Left ventricle myocardium inferior (tissue), 1 donor: ENCODE measurements at places on chromosomes 12 and 14.
A peak's percentile ranks its signal among the peaks of the same experiment; 100 is the strongest.

GRCh38 chr12:102702447-102703114, 214.5 kb downstream of the PAH start:
- DNase-seq: no peak
- H3K4me3 ChIP-seq: no peak overlapping the region
- H3K27ac ChIP-seq: no peak overlapping the region
- no peaks in the 10 kb centered on the region for H3K36me3 ChIP-seq
- H3K27me3 ChIP-seq: no peaks in the 10 kb centered on the region

- no peak overlapping the region for H3K4me3 ChIP-seq
- H3K27ac ChIP-seq: no peak overlapping the region
- no peaks in the 10 kb centered on the region for H3K4me1 ChIP-seq
- DNase-seq: no peak
- no peaks in the 10 kb centered on the region for H3K27me3 ChIP-seq
These were observed 89.4 kb downstream of the UNC79 start for GRCh38 chr14:93520053-93520607.

DNA sequence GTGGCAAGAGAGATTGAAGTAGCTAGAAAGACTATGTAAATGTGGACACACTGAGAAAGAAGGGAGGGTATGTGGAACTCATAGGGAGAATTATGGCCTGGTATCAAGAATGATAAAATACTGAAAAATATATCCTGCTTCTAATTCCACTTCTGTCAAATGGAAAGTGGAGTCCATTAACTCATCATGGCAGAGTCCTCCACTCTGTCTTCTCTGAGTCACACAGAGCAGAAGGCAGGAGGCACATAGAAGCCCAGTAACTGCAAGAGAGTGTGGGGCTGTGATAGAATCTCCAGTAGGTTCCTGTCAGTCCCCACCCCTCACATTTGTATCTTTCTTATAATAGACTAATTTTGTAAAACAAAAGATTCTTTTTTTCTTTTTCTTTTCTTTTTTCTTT, 223.7 kb downstream of the AKAP6 start:
- H3K36me3 ChIP-seq: peaks cover 2% of the 10 kb centered on the region
- H3K27me3 ChIP-seq: no peaks in the 10 kb centered on the region
- DNase-seq: no peak
- H3K4me1 ChIP-seq: peaks cover 57% of the 10 kb centered on the region

DNA sequence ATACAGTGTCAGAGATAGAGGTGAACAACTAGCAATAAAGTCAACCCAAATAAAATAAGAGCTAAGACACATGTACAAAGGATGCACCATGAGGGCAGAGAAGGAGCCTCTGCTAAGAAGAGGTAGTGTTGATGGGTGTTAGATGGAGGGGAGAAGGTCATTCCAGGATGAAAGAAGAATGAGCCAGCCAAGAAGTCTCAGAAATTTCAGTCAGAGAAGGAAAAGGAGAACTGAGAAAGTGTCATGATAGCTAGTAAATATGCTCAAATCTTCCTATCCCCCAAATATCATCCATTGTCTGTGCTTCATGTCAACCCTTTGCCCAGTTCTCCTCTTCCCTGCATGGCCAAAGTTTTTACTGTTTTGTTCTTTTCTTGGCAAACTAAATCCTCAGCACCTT, 225.2 kb upstream of the BTG1 start:
- no peak overlapping the region for H3K27ac ChIP-seq
- no peak for DNase-seq
- no peaks in the 10 kb centered on the region for H3K4me1 ChIP-seq
- no peaks in the 10 kb centered on the region for H3K27me3 ChIP-seq
- no peaks in the 10 kb centered on the region for H3K36me3 ChIP-seq
- no peak overlapping the region for H3K4me3 ChIP-seq

- DNase-seq: no peak
- H3K4me3 ChIP-seq: no peak overlapping the region
- no peaks in the 10 kb centered on the region for H3K27me3 ChIP-seq
- no peaks in the 10 kb centered on the region for H3K4me1 ChIP-seq
- H3K27ac ChIP-seq: no peak overlapping the region
These were observed 518.3 kb downstream of the NRXN3 start for GRCh38 chr14:78688503-78688902.

DNA sequence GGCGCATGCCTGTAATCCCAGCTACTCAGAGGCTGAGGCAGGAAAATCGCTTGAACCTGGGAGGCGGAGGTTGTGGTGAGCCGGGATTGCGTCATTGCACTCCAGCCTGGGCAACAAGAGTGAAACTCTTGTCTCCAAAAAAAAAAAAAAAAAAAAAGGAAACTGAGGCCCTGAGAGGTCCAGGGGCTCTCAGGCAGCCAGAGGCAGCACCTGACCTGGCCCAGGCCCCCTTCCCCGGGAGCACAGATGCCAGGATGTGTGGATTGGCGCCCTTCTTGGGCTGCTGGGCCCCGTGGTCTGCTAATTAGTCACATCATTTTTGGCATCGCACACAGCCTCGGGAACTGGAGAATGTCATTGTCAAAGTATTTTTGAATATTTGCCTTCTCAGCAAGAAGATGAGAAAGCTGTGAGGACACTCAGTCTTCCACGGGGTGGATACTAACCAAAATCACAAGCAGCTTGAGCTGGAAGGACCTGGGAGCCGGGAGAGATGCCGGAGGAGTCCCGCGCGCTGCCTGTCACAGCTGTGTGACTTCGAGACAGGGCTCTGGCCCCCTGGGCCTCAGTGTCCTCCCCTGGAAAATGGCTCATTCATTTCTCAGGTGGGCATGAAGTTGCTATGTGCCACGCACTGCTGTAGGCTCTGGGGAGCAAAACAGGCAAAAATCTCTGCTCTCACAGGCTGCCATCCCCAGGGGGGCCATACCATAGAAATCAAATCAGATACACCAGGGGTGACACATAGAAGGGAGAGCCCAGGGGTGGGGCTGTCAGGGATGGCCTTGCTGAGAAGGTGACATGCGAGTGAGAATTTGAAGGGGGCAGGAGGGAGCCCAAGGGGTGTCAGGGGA, 12.5 kb upstream of the RCOR1 start:
- DNase-seq: no peak

- DNase-seq: no peak
- peak overlapping the region; percentile 80 for H3K27ac ChIP-seq
These were observed 11.4 kb upstream of the ATP2A2 start for GRCh38 chr12:110269622-110270124.

DNA sequence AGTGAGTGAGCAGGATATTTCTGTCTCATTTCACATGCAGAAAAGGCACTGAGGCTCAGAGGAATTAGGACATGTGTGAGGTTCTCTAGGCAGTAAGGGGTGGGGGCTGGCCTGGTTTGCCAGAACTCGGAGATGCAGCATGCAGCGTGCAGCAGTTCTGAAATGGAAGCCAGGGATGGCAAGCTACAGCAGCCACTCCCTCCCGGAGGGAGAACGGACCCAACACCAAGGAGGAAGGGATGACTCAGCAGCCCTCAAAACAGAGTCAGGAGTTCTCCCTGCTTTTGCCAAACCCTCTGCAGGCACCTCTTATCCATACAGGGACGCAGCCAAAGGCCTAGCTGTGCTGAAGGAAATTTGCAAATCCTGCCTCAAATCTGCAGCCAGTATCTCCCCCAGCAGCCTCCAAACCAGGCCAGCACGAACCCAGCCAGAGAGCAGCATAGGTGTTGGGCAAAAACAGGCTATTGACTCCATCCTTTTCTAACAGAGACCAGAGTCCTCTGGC, 10.3 kb upstream of the SERPINA3 start:
- H3K27ac ChIP-seq: peak overlapping the region; percentile 78
- peak; percentile 75 for DNase-seq
- H3K27me3 ChIP-seq: no peaks in the 10 kb centered on the region
- peaks cover 60% of the 10 kb centered on the region for H3K4me1 ChIP-seq
- no peaks in the 10 kb centered on the region for H3K36me3 ChIP-seq

- H3K4me3 ChIP-seq: no peak overlapping the region
- no peaks in the 10 kb centered on the region for H3K36me3 ChIP-seq
- no peak for DNase-seq
- peaks cover 2% of the 10 kb centered on the region for H3K4me1 ChIP-seq
These were observed 798 bp downstream of the CCDC198 start for GRCh38 chr14:57492859-57493258.

- H3K27me3 ChIP-seq: no peaks in the 10 kb centered on the region
- no peaks in the 10 kb centered on the region for H3K36me3 ChIP-seq
- no peak for DNase-seq
- no peaks in the 10 kb centered on the region for H3K4me1 ChIP-seq
- no peak overlapping the region for H3K4me3 ChIP-seq
- no peak overlapping the region for H3K27ac ChIP-seq
These were observed 712.6 kb downstream of the SLC16A7 start for GRCh38 chr12:60308366-60308991.

DNA sequence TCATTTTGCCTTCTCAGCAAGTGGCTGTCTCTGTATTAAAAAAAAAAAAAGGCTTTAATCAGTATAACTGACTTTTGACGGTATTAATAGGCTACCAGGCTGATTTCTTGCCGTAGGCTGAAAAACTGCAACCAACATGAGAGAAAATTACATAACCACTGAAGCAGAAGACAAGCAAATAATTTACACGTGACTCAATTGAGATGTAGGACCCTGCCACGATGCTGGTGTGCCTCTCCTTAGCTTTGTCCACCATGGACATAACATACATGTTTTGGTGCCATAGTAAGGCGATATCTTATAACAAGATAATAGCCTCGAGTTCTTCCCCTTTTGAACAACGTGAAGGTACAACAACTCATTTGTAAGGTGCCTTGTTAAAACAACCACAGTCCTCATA, 88.7 kb upstream of the GRIP1 start:
- H3K36me3 ChIP-seq: no peaks in the 10 kb centered on the region
- H3K27ac ChIP-seq: no peak overlapping the region
- no peak overlapping the region for H3K4me3 ChIP-seq
- H3K4me1 ChIP-seq: no peaks in the 10 kb centered on the region
- H3K27me3 ChIP-seq: no peaks in the 10 kb centered on the region
- no peak for DNase-seq

- H3K36me3 ChIP-seq: no peaks in the 10 kb centered on the region
- H3K4me3 ChIP-seq: no peak overlapping the region
- no peaks in the 10 kb centered on the region for H3K27me3 ChIP-seq
These were observed 77.2 kb downstream of the PTPRR start for GRCh38 chr12:70843363-70843762.

DNA sequence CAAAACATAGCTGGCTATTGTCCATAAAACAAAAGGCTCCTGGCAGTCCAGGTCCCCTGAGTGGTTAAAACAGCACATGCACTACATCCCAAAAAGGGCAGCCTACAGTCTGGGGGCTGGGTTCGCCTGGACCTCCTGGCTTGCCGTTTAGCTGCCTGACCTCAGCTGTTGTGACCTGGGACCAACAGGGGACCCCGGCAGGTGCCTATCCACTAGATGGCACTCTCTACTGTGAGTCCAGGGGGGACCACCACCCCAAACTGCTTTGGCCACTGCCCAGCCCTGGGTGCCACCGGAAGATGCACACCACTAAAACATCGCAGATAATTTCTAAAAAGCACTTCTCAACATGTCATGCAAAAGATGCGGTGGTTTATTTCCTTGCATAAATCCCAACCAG, 2.9 kb upstream of the RTL1 start:
- peaks cover 92% of the 10 kb centered on the region for H3K27me3 ChIP-seq
- no peak overlapping the region for H3K4me3 ChIP-seq
- no peak for DNase-seq
- H3K36me3 ChIP-seq: no peaks in the 10 kb centered on the region

GRCh38 chr12:53047221-53048032, 2.4 kb upstream of the TNS2 start:
- no peaks in the 10 kb centered on the region for H3K27me3 ChIP-seq
- H3K4me3 ChIP-seq: peak overlapping the region; percentile 92
- H3K36me3 ChIP-seq: peaks cover 6% of the 10 kb centered on the region

- H3K36me3 ChIP-seq: no peaks in the 10 kb centered on the region
- H3K4me1 ChIP-seq: no peaks in the 10 kb centered on the region
- no peak overlapping the region for H3K4me3 ChIP-seq
- no peak overlapping the region for H3K27ac ChIP-seq
- no peaks in the 10 kb centered on the region for H3K27me3 ChIP-seq
- no peak for DNase-seq
These were observed 250.9 kb upstream of the OR4E1 start for GRCh38 chr14:21924479-21924878.

- DNase-seq: peak; percentile 48
- H3K4me1 ChIP-seq: peaks cover 12% of the 10 kb centered on the region
- no peak overlapping the region for H3K27ac ChIP-seq
- H3K27me3 ChIP-seq: no peaks in the 10 kb centered on the region
These were observed 11.9 kb upstream of the SH2B3 start for GRCh38 chr12:111393700-111394300.

GRCh38 chr14:60848066-60848465, 113.5 kb downstream of the MNAT1 start:
- H3K36me3 ChIP-seq: peaks cover 30% of the 10 kb centered on the region
- no peak overlapping the region for H3K27ac ChIP-seq
- no peak overlapping the region for H3K4me3 ChIP-seq
- H3K4me1 ChIP-seq: no peaks in the 10 kb centered on the region

DNA sequence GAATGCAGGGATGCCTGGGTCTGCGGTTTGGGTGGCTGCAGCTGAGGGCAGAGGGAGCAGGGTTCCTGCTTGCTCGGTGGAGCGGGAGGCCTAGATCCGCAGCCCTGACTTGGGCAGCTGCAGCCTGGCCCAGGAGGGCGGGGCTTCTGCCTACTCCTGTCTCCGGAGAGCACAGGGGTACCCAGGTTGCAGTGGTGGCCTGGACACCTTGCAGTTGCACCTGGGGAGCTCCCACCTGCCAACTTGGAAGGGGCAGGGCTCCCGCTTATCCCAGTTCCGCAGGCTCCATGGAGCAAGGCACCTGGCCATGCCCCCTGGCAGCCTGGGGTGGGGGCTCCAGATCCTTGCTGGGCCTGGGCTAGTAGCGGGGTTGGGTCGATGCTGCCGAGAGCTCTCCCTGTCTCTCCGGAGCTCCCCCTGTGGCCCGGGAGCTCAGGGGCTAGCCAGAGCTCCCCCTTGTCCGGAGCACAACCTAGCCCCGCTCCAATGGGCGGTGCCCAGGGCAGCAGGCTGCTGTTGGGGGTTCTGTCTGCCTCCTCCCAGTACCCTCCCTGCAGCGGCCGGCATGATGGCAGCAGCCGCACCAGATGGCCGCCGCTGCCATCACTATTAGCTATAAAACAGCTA, 136.4 kb downstream of the PTPRR start:
- no peaks in the 10 kb centered on the region for H3K4me1 ChIP-seq
- no peaks in the 10 kb centered on the region for H3K27me3 ChIP-seq
- no peak overlapping the region for H3K4me3 ChIP-seq
- no peak overlapping the region for H3K27ac ChIP-seq
- no peaks in the 10 kb centered on the region for H3K36me3 ChIP-seq

GRCh38 chr12:51472984-51473383, 48.4 kb downstream of the SLC4A8 start:
- peaks cover 11% of the 10 kb centered on the region for H3K27me3 ChIP-seq
- H3K4me1 ChIP-seq: no peaks in the 10 kb centered on the region
- DNase-seq: no peak
- no peaks in the 10 kb centered on the region for H3K36me3 ChIP-seq
